ENCODE measurements at places on chromosomes 12 and 14. TPM values are rescaled to one million over a fixed set of nuclear protein-coding genes. Genes with fewer than 3 reads are reported as not detected.

FAM181A gene
- not detected for total RNA-seq

PDE3A gene
- not detected for total RNA-seq

CCDC197 gene
- total RNA-seq = 0.49 TPM

B3GNT4 gene
- not detected for total RNA-seq

CCDC196 gene
- not detected for total RNA-seq
